ENCODE measurements at places on chromosomes 6 and 20. TPM values are rescaled to one million over a fixed set of nuclear protein-coding genes. Genes with fewer than 3 reads are reported as not detected.
A peak's percentile ranks its signal among the peaks of the same experiment; 100 is the strongest.

- no peak for DNase-seq
Measured at GRCh38 chr6:110378552-110378951, 20.4 kb upstream of the METTL24 start.

Gene OR12D3
- total RNA-seq: not detected

GRCh38 chr20:6623989-6624388 lies 143.5 kb upstream of the BMP2 start:
- DNase-seq: no peak

DNA sequence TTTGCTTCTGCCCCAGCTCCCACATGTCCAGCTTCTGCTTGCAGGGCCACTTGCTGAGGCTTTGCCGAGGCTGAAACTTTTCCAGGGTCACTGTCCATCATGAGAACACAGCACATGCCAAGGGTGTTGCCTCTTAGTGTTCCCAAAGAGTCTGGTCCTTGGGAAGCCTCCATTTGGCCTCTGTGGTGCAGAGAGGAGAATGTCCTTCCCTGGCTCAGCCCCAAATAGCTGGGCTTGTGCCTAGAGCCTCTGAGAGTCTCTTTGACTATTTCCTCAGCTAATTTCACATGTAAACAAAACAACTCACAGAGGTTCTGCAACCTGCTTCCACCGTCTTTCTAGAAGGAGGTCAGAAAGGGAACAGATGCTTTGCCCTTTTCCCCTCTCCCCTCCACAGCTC lies 40.4 kb upstream of the RAB23 start:
- no peak for DNase-seq

GRCh38 chr6:12890171-12890790 lies 173.7 kb downstream of the PHACTR1 start:
- DNase-seq: no peak

Gene MYMX
- total RNA-seq: not detected

- no peak for DNase-seq
Measured at GRCh38 chr6:142612956-142613355, 311.1 kb downstream of the ADGRG6 start.

DNA sequence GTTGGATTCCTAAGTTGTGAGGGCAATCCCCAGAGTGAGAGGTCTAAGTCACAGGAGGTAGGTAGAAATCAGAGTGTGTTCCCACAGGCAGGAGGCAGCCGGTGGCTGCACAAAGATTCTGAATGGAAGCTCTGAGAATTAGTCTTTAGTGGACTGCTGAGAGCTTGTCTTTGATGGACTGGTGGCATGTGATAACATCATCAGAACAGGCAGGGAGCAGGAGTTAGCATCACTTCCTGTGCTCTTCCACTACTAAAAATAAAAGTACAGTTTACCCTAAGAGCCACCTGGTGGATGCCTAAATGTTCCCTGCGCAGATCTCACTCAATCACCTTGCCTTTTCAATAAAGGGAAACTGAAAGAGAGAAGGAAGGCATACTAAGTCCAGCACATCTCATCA lies 294.6 kb upstream of the POU3F2 start:
- no peak for DNase-seq

Gene RANBP9
- 71.8 TPM for total RNA-seq

DNA sequence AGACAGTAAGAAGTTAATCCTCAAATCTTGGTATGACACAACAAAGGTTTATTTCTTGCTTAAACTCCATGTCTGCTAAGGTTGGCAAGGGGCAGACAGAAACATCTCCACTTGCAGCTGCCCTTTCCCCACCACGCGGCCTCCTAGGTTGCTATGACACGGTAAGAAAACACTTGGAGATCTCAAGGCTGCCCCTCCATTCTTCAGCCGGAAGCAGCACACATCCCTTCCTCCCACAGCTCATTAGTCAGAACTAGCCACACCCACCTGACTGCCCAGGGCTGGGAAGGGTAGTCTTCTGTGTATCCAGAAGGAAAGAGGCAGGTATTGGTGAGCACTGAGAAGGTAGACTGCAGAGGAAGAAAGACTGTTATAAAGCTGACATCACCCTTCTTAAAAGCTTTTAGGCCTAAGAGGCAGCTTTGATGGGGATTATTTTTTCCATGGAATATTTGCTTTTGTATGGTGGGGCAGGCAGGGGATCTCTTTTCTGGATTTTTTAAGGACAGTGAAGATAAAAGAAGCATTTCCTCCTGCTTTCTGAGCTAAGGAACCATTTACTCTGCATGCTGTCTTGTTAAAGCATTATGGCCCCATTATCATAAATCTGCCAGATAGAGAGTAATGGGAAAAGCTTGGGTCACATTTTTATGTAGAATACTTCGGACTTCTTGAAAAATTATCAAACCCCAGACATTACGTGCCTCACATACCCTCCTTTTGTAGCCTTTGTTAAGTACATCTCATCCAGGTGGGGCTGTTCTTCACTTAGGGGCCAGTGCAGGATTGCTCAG lies 41.6 kb downstream of the MRAP2 start:
- DNase-seq: no peak

DNA sequence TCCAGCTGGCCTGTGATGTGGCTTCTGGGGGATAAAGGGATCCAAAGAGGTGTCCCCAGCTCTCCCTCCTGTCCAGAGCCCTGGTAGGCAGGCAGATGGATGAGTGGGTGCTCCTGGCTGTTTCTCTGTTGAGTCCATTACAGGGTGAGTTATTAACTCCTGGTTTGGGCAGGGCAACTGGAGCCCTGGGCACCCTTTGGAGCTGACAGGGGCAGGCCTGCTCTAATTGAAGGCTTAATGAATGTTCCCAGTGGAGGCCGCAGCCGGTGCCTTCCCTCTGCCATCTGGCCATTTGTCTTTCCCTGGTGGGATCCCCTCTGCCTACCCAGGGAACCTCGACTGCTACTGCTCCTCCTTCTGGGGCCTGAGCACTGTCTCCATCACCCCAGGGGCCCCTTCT lies 44.7 kb upstream of the MLN start:
- no peak for DNase-seq

DNA sequence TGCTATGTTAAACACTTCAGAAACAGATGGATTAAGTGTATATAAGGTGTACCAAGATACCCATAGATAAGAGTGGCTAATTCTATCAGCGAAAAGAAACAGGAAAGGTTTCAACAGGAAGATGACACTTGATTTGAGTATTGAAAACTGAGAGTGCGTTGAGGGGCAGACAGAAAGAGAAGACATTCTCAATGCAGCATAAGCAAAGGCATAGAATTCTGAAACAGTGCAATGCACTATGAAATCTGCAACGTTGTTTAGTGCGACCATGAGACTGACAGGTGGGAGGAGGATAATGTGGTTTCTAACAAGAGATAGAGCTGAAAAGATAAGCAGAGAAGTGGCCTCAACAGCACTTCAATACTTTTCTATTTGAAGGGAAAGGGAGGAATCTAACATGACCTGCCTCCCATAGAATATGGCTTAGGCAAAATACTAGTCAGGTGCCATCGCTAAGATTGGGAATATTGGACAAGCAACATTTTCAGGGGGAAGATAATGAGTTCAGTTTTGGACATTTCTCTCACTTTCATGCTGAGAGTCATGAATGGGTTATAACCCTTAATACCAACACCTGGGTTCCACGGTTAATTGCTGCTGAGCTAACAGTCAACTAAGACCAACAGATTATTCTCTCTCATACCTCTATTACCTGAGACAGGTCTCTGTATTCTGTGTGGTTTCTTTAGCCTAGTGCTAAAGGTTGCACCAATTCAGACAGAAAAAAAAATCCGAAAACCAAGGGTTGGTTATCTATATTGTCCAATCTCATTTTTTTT lies 312.9 kb upstream of the ARID1B start:
- no peak for DNase-seq

Gene CST2
- not detected for total RNA-seq

GRCh38 chr6:143243786-143244185 lies 183.1 kb downstream of the AIG1 start:
- no peak for DNase-seq

DNA sequence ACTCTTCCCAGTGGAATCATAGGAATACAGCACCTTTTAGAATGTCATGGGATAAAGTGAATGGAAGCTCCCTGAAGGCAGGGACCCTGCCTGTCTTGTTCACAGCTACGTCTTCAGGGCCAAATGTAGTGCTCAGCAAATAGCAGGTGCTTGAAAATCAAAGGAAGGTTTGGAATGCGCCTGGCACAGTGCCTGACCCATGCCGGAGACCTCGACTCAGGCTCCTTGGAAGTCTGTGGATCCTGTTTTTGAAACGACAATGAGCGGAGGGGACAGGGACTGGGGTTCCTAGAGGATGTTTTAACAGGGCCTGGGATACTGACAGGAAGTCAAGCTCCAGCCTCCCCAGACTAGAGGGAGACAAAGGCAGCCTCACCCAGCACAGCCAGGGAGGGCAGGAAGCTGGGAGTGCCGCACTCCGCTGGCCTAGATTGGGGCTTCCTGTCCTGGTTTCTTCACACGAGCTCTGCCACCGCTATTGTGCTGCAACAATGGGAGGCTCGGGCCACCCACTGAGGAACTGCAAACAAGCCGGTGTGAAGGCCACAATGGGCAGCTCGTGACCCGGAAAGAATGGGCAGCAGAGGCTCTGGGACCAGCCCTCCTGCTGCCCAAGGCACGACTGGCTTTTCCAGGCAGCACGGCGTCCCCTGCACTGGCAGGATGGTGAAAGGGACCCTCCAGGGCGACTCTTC lies 76.7 kb downstream of the PREX1 start:
- no peak for DNase-seq

DNA sequence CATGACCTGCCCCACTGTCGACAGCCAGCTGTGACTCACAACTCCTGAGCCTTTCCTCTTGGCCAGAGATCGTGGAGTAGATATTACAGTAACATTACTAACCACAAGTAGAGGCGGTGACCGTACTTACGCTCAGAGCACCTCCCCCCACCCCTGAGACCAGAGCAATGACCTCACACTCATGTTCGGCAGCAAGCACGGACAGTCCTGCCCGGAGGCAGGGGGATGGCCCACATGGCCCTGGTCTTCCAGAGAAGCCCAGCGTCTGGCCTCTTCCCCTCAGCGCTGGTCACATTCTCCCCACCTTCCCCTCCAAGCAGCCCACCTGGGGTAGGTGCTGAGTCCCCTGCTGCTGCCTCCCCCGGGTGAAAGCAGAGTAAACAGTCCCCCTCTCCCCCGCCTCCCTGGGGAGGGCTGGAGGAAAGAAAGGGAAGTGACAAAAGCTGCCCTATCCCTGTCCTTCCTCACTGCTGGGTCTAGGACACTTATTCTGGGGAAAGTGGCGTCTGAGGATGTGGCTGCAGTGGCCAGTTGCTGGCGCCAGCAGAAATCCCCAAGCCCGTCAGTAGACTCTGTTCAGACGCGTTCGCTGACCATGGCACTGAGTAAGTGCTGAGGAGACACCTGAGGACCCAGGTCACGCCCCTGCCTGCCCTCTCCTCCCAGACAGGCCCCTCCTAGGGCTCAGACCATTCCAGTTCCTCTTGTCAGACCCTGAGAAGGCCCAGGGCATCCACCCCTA lies 68.5 kb downstream of the MRPL14 start:
- no peak for DNase-seq

DNA sequence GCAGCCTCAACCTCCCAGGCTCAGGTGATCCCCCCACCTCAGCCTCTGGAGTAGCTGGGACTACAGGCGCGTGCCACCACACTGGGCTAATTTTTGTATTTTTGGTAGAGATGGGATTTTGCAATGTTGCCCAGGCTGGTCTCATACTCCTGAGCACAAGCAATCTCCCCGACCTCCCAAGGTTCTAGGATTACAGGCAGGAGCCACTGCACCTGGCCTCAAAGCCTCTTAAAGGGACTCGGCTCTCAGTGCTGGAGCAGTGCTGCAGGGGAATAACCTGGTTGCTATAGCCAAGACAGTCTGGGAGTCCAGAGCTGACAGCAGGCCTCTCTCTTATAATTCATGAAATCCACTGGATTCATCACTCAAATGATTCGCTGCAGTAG lies 17.0 kb downstream of the GHRH start:
- peak; percentile 22 for DNase-seq

Gene GJA1
- 194 TPM for total RNA-seq

DNA sequence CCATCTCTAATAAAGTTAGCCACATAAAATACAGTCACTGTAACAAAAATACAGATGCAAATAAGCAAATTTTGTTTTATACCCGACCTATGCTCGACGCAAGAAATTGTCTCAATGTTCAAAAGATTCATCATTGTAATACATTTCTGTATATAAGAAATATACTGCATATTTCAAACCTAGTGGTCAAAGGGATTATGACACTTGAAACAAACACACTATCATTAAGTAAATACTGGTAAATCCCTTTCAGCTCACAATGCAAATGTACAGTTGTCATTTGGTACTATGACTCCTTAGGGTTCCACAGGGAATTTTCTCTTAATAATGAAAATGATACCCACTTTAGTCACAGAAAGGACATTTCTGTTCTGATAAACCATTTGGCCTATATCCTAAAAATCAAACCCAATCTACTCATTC lies 2.2 kb downstream of the HIVEP2 start:
- DNase-seq: no peak

Gene SGK2
- total RNA-seq: 0.45 TPM

DNA sequence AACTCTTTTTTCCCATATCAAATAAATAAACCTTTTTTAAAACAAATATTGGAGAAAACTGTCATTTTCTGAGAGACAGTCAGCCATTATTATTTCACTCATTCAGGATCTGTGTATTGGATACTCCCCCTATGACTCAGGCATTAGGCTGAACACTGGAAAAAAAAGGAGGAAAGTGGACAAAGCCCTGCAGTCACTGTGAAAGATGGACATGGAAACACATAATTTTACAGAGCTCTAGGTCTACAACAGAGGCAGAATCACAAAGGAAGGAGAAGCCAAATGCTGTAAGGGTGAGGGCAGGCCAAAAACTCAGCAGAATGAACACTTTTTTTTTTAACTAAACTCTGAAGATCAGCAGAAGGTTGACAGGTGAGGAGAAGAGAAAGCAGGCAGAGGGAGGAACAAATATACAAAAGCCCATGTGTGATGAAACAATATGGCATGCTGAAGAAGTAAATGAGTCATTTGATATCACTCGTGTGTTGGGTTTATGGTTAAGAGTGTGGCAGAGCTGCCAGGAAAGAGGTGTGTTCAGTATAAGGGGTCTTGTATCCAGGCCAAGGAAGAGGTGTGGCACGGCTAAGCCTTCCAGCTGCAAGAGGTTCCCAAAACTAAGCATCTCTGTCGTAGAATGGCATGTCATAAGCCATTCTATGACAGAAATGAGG lies 39.1 kb downstream of the EPB41L2 start:
- DNase-seq: no peak

DNA sequence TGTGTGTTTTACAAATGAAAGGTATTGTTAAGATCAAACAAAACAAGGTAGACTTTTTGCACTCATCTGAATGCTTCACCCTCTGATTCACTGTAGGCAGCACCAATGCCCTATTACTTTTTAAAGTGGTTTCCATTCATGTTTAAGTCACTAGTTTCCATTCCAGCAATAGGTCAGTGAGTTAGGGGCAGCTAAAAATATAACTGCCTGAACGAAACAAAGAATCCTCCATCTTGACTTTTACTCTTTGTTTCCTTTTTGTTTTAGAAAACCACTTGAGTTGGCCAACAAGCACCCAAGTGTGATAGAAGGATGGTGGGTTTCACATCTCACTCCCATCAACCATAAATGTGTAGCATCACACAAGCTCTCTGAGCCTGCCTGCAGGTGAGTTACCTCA lies 25.5 kb downstream of the CLIC5 start:
- no peak for DNase-seq

GRCh38 chr6:11669696-11670095 lies 108.9 kb downstream of the ADTRP start:
- no peak for DNase-seq

All from chondrocyte (in vitro differentiated cells).